ENCODE measurements at places on chromosomes 7 and 10.

DNA sequence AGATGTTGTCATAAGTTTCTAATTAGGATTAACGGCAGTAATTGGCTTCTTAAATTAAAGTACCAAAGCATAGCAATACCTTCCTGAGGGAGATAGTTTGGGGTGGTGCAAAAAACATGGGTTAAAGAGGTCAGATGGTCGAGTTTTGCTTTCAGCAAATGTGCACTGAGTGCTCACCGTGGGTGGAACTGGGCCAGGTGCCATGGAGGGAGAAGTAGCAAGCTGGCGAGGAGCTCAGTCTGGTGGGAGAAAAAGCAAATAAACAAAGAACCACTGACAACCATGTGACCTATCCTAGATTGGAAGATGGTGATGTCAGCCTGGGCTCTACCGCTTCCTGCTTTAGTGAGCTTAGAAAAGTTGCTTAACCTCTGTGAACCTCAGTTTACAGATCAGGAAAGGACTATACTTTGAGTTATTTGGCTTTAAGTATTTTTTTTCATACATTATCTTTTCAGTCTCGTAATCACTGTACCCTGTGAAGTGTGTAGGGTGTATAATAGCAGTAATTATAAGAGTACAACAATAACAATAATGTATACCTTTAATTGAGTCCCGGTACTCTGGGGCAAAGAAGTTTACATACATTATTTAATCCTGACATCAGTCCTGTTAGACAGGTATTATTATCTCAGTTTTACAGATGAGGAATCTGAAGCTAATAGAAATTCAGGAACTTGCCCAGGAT lies 69.0 kb upstream of the PDCD4 start:
- DNase-seq, result no peak

DNA sequence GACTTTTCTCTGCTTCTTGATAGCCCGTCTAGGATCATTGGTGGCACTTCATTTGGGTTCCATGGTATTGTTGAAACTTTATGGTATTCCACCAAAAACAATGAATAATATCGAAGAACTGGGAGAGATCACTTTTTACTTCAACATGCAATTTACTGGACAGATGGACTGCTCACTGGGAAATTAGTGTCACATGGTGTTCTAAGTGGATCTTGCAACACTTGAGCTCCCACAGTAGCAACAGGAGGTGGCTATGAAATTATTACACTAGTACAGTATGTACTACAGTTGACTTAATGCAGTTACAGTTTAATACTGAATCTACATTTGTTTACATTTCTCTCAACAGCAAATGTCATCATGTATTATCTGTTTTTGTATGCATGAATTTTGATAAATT lies 997.3 kb downstream of the REEP3 start:
- no peak for DNase-seq

DNA sequence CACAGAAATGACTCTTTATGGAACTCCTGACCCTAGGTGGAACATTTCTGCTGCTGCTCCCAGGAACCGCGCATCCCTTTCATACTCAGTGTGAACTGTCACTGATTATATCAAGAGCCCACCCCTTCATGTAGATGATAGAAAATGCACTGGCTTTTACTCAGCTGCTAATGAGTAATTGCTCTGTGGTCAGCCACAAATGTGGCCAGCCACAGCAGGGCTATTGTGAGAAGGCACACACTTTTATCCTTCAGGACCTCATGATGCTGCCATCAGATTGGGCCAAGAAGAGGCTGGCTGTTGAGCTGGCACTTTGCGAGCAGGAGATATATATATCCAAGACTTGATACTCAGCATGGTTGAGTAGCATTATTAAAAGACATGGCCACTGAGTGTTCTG lies 124.7 kb downstream of the CFAP58 start:
- DNase-seq, result no peak

DNA sequence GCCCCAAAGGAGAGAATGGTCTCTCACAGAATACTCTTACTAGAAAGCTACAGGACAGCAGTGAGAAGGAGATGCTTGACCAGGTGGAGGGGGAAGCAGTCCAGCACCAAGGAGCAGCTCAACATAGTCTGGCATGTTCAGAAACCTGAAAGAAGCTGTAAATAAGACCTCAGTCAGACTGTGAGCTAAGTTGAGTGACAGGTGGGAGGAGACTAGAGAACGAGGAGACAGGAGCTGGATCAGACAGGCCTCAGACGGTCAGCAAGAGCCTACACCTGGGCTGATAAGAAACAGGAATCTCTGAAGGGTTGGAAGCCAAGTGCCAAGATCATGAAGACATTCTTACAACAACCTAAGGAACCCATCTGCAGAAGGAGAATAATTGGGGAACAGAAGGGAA lies 54.5 kb downstream of the ELMO1 start:
- DNase-seq, result no peak

Measured in stimulated activated CD4-positive, alpha-beta T cell treated with anti-CD3 and anti-CD28 coated beads, Interleukin-12 subunit alpha, Interleukin-12 subunit beta, amount 100 ng/mL, for 24 hours (primary cell).